ENCODE measurements at places on chromosomes 12 and 14. TPM values are rescaled to one million over a fixed set of nuclear protein-coding genes. Genes with fewer than 3 reads are reported as not detected.

Gene KRT83
- not detected for total RNA-seq

Gene MGP
- total RNA-seq = 287 TPM

Gene TAMALIN
- 23.2 TPM for total RNA-seq

Gene DHH
- total RNA-seq = 0.35 TPM

Gene ASB2
- total RNA-seq = 187 TPM

Gene GPX2
- not detected for total RNA-seq

Gene CLEC4C
- total RNA-seq = not detected

Gene CEBPE
- not detected for total RNA-seq

Gene DLGAP5
- 0.08 TPM for total RNA-seq

Gene C12orf50
- total RNA-seq = not detected

Gene CCDC60
- total RNA-seq = not detected

Gene MNAT1
- total RNA-seq = 29.7 TPM

Gene KRT72
- total RNA-seq = not detected

Gene TAPBPL
- 16.9 TPM for total RNA-seq

Gene DPF3
- 26.6 TPM for total RNA-seq

Gene IAPP
- not detected for total RNA-seq

Gene CISTR
- not detected for total RNA-seq

Gene GALNT8
- 2.0 TPM for total RNA-seq
